Left colon (tissue), 2 donors: ENCODE measurements at places on chromosomes 4 and X. TPM values are rescaled to one million over a fixed set of nuclear protein-coding genes. Genes with fewer than 3 reads are reported as not detected.

- no peak for DNase-seq
Measured at GRCh38 chr4:64079316-64079715, 329.9 kb downstream of the TECRL start.

DNA sequence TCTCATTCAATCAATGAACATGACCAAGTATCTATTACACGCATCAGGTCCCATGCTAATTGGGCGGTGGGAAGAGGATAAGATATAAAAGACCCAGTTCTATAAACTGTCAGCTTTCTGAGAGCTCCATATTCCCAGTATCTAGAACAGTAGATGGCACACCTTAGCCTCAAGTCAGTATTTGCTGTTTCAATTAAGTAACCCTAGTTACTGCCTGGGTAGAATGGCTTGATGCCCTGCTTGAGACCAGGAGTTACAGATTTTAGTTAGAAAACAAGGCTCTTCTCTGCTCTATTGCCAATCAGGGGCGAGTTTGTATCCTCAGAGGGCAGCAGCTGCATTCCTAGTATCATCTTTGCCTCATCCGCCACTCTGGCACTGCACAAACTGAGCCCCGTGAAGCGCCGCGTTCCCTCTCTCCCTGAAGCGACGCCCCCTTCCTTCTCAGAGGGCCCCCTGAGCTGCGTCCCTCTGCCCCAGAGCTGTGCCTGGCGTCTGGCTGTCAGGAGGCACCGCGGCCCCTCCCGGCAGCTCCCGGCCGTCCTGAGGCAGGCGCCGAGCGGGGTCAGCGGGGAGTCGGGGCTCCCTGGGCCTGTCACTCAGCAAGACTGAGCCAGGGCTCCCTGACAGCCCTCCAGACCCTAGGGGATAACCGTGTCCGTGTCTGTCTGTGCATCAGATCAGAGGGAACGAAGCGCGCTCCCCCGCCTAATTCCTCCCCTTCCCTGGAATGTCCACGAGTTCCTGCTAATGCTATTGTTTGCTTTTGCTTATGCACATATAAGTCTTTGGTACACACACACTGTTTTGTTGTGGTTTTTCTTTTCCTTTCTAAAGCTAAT lies 212.4 kb upstream of the TTC29 start:
- no peak for DNase-seq

RNF175 gene
- not detected for total RNA-seq

AFF2 gene
- 0.09 TPM for total RNA-seq

- DNase-seq, result no peak
Measured at GRCh38 chrX:122625821-122626220, 558.3 kb upstream of the GRIA3 start.

ADAM29 gene
- not detected for total RNA-seq

GRCh38 chr4:89519771-89520320 lies 212.2 kb upstream of the GPRIN3 start:
- DNase-seq, result no peak

CT45A1 gene
- total RNA-seq, result not detected

DNA sequence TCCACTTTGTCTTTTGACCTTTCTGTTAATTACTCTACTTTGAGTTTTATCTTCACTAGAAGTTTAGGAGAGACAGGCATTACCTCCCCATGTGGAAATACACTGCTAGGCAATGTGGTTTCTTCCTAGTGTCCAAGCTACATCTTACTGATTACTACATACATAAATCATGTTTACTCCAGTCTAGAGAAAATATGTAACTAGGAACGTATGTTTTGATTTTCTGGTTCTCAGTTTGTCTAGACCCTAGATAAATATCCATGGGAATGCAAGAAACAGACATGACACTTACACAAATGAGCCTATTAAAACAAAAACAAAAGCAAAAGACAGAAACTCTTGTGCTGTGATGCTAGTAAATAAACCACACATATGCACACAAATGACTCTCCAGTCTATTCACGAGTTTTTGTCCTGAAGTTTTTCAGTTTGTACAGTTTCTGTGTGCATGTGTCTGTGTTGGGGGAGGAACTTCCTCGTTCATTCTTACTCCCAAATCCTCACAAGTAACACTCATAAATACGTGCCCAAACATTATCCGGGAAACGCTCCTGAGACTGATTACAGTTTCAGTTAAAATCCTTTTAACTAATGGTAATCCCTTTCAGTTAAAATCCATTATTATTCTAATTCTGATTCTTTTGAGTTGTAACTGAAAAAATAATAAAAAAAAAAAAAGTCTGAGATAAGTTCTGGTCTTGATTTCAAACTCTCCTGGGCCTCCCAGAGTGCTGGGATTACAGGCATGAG lies 283.5 kb upstream of the FTHL17 start:
- no peak for DNase-seq

- DNase-seq, result no peak
Measured at GRCh38 chr4:103052779-103053178, 23.8 kb downstream of the SLC9B2 start.

- DNase-seq, result no peak
Measured at GRCh38 chrX:21225643-21226042, 148.6 kb upstream of the CNKSR2 start.

DNA sequence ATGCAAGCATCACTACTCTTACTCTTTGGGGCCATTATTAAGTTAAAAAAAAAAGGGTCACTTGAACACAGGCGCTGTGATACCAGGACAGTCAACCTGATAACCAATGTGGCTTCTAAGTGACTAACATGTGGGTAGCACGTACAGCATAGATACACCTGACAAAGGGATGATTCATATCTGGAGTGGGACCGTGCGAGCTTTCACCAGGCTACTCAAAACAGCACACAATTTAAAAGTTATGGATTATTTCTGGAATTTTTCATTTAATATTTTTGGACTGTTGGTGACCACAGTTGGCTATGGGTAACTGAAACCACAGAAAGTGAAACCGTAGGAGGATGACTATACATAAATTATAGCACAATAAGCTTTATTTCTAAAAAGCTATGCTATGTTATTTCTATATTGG lies 113.8 kb upstream of the STIM2 start:
- DNase-seq, result no peak

DNA sequence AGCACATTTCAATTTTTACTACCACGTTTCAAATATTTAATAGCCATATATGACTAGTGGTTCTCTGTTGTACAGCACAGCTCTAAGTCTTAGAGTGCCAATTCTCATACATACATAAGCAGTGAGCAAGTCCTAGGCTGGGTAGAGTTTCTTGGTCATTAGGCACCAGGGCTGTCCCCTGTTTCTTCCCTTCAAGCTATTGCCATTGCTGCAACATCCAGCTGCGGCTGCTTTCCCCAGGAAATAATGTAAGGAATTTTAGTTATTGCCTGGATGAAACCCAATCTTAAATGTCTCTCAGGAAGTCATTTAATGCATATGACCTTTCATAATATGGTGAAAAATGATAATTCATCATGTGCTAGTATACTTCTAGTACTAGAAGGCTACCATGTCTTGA lies 74.1 kb upstream of the PPP3CA start:
- no peak for DNase-seq

UGT2B10 gene
- total RNA-seq, result 0.58 TPM

GAGE1 gene
- total RNA-seq, result not detected

- DNase-seq, result no peak
Measured at GRCh38 chrX:79330022-79330421, 37.1 kb downstream of the ITM2A start.

DNA sequence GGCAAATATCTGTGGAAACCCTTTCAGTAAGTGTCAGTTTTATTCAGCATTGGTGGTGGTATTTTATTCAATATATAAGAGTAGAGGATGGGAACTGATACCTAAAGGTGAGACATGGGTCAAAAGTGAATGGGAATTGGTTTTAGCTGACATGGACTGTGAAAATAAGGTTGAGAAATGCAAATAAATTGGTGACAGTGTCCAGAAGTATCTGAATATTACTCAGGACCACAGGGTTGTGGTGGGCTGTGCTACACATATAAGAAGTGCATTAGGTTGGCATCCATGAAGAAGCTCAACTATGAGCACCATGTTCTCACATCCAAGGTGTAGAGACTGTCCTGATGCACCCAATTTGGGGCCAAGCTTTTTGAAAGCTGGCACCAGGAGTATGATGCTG lies 45.0 kb downstream of the ETDC start:
- DNase-seq, result no peak

DNA sequence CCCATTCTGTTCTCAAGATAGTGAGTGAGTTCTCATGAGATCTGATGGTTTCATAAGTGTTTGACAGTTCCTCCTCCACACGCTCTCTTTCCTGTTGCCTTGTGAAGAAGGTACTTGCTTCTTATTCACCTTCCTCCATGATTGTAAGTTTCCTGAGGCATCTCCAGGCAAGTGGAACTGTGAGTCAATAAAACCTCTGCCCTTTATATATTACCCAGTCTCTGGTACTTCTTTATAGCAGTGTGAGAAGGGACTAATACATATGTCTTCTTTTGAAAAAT lies 58.4 kb downstream of the CFAP299 start:
- DNase-seq, result no peak

DNA sequence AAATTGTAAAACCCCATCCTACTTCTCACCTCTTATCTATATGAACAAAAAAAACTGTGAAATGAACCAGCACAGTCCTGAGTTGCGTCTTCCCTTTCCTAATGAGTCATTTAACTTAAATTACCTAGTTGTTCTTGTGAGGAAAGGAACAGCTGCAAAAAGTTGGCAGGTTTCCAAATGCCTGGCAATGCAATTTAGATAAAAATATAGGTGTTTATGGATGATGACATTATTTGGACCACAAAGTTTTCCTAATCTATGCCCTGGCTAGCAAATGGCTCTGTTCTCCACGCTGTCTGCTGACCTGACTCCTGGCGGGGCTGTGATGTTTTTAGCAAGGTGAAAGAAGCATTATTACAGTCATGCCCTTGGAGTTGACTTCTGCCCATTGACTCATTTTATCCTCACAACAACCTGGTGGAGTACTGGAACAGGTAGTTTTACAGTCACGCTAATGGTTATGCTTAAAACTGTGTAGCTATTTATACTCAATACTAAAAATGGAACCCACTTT lies 29.8 kb upstream of the RELL1 start:
- DNase-seq, result peak; percentile 64

- DNase-seq, result no peak
Measured at GRCh38 chr4:43816116-43816515, 632.5 kb downstream of the KCTD8 start.

GRCh38 chr4:93810340-93810992 lies 18.1 kb upstream of the ATOH1 start:
- peak; percentile 30 for DNase-seq
